ENCODE measurements at places on chromosomes 5 and 9.

GRCh38 chr9:120876842-120877240, at the start of gene PHF19:
PHF19 (minus strand) TSS chr9:120877188; CDS start chr9:120874741, 2,447 bp downstream.
- DNase-seq: no peak

GRCh38 chr9:98660541-98660940, 48.2 kb downstream of the GABBR2 start:
- no peak for DNase-seq

- DNase-seq: no peak
Observed at GRCh38 chr5:145925803-145926202, 10.6 kb upstream of the SH3RF2 start.

- DNase-seq: no peak
Observed at GRCh38 chr5:54739371-54739770, 221.8 kb downstream of the SNX18 start.

DNA sequence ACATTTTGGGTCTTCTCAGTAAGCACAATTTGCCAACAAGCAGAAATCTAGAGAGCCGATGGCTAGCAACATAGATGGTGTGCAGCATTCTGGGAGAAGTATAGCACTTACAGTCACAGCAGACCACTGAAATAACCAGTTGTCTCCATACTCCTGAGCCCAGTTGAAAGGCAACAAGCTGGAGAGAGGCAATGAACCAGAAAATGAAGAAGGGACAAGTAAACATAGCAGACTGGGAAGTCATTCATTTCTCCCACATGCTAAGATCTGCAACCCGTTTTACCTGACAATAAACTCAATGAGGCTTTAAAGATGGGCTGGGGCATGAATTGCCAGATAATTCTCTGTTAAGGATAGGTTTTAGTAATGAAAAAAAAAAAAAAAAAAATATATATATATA, 575.6 kb upstream of the GRAMD2B start:
- DNase-seq: no peak

- no peak for DNase-seq
Observed at GRCh38 chr9:23380821-23381220, 445.2 kb downstream of the ELAVL2 start.

GRCh38 chr5:114467729-114468128, 105.9 kb downstream of the KCNN2 start:
- DNase-seq: no peak

GRCh38 chr5:149314571-149315111, 30.7 kb upstream of the GRPEL2 start:
- DNase-seq: no peak

DNA sequence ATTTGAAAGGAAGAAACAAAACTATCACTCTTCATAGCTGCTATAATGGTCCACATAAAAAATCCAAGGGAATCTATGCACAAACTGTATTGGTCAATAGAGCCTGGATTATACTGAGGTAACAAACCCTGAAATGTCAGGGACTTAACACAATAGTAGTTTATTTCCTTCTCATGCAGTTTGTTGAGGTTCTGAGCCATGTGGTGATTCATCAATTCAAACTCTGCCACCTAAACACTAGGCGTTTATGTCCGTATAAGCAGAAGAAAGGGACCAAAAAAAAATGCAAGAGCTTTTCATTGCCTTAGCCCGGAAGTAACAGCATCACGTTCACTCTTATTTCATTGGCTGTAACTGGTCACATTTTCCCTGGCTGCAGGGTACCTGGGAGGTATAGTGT, 464.7 kb downstream of the ZSWIM6 start:
- DNase-seq: no peak

DNA sequence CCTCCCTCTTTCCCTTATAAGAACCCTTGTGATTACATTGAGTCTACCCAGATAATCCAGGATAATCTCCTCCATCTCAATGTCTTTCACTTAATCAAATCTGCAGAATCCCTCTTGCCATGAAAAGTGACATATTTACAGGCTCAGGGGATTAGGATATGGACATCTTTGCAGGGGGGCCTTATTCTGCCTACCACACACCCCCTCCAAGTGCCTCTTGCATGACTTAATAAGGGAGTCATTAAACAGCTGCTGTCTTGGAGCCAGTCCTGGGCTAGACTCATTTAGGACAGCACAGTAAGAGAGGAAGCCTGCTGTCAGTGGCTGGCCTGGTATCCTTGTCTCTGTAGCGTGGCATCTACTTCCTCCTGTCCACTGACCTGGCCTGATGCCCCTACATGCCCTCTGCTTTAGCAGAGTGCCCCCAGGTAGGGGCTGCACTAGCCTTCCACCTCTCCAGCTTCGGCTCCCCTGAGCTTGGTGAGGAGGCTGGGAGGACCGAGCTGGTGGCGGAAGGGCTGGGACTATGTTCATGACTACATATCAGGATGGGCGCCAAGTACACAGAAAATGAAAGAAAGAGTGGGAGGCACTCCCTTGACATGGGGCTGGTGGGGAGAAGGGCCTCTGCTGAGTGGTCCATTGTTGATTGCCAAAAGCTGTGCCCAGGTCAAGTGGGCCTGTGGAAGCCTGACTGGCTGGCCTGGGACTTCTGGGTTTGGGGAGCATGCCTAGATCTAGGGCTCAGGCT, 17.2 kb downstream of the ENHO start:
- DNase-seq: no peak

GRCh38 chr9:6827439-6828145, 69.8 kb downstream of the KDM4C start:
- DNase-seq: no peak

DNA sequence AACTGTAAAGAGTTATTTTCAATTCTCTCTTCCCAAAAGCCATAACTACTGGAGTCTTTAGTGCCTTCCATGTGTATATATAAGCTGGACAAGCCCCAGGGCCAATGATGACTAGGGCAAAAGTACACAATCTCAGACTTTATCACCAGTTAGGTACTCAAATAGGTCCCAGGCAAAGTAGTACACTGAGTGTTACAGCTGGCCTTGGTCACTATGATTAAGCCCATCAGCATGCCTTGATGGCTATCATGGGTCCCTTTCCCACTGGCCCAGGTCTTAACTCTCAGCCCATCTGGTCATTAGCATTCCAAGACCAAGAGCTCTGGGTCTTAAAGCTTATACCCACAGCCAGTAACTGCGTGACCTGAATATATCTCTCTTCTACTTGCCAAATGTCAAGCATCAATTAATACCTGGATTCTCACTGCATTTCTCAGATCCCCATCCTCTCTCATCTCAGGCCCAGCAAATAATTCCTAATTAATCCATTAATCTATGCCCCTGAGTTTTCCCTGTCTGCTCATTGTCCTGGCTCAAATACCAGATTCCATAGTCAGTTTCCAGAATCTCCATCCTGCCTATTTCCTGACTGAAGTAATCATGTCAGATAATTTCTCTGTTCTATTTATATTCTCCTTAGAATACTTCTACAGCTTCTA, 62.3 kb downstream of the NR6A1 start:
- no peak for DNase-seq

DNA sequence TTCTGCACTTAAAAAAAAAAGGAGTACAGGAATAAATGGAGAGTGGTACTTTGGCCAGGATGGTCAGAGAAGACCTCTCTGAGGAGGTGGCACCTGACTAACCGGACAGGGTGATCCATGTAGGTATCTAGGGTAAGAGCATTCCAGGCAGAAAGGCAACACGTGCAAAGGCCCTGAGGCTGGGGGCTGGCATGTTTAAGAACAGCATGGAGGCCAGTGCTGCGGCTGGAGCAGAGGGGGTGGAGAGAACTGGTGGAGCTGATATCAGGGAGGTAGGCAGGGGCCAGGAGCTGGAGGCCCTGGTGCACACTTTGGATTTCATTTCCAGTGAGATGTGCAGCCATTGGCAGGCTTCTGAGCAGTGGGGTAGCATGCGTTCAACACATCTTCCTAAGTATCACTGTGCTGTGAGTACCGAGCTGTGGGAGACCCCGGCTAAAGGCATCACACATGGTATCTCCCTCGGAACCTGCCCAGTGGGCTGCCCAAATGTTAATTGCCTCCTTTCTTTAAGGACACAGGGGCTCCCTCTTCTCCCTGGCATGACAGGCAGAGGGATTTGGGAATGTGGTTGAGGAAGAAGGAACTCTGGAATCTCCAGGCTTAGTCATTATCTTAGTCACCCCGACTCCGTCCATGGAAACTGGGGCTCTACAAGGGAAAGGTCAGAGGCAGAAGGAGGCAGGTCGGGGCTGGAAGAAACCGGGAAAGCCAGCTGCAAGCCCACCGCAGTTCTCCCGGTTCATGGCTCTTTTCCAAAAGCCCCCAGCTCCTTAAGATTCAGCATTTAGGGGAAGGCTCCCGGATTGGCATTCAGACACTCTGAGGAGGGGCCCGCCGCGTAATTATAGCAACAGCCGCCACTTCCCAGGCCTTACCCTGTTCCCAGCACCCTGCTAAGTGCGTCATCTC, 18.6 kb downstream of the SLC6A7 start:
- no peak for DNase-seq

DNA sequence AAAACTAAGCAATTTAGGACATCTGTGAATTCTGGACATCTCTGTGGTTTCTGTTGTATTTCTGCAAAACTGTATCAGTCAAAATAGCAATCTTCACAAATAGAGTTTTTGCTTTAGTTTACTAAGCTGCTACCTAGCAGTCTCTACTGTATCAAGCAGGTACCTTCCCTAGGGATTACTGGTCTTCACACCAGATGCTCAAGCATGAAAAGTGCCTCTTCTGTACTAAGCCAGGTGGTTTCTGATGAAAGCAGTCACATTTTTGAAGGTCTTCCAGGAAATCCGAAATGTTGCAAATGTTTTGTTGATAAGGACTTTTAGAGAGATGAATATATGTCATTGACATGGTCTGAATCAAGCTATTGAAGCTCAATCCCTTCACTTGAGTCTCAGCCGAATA, 540.0 kb downstream of the KCTD16 start:
- no peak for DNase-seq

- no peak for DNase-seq
Observed at GRCh38 chr5:19855453-19855852, 132.5 kb downstream of the CDH18 start.

DNA sequence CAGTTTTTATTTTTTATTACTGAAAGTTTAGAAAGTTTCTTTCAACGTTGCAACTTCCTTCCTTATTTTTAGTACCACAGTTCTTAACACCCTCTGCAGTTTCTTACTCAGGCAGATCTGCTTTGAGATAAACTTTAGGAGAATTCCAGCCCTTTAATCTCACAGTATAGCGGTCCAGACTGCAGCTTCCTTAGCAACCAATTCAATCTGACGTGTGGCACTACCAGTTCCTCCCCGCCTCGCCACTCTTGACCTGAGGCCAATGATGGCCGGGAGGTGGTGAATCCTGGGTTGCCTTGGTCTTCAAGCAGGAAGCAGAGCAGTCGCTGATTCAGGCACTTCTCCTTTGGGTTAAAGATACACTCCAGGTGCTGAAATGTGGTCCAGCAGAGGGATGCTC, 334.3 kb upstream of the TRPC7 start:
- DNase-seq: no peak

DNA sequence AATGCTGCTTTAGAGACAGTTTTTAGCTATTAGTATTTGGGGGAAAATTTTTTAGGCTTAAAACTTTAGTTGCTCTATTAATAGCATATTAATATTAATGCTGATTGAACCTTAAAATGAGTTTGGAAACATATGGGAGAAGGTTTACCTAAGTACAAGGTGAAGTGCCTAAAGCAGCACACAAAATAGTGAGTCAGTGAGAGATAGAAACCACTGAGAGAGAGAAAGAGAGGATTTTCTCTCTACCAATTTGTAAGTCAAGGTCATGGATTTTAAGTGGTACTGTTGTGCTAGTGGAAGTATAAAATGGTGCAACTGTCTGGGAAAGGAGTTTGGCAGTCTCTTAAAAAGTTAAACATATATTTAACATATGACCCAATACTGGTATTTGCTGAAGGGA, 64.9 kb downstream of the MARCHF3 start:
- DNase-seq: no peak

GRCh38 chr9:137222190-137223077, at the start of gene RNF208:
RNF208 (minus strand) TSS chr9:137222240; CDS start chr9:137221212, 1,028 bp downstream.
- DNase-seq: no peak

GRCh38 chr5:128196791-128197190, 113.2 kb downstream of the SLC12A2 start:
- DNase-seq: no peak

GRCh38 chr5:20660588-20660987, 672.6 kb upstream of the CDH18 start:
- no peak for DNase-seq

DNA sequence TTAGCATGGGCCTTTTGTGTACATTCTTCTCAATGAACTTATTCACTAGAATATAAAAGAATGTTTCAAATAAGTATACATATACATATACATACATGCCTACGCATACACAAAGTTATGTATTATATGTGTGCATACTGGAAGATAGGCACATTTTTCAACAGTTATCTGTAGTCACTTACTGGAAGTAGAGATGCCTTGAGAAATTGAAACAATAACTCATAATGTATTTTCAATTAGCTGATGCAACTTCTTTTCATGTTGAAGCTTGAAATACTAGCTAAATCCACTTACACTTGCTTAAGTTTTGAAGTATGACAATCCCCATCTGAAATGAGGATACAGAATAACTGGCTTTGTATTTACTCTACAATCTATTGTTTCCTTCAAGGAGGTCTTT, 469.0 kb upstream of the PTGER4 start:
- DNase-seq: no peak

DNA sequence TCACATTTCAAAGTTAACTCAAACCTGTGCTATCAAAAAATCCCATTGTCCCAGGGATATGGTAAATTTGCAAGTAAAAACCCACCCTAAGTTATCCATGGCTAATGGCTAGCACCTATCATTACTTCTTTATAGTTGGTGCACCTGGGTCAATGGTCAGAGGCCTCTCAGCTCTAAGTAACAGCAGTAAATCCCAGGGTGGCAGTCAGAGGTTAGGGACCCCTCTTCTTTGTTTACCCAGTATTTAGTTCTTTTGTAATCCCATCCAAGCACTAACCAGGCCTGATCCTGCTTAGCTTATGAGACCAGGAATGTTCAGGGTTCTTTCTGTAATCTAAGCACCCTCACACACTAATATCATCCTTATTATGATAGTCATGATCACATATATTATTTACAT, 52.1 kb upstream of the WWC1 start:
- no peak for DNase-seq

DNA sequence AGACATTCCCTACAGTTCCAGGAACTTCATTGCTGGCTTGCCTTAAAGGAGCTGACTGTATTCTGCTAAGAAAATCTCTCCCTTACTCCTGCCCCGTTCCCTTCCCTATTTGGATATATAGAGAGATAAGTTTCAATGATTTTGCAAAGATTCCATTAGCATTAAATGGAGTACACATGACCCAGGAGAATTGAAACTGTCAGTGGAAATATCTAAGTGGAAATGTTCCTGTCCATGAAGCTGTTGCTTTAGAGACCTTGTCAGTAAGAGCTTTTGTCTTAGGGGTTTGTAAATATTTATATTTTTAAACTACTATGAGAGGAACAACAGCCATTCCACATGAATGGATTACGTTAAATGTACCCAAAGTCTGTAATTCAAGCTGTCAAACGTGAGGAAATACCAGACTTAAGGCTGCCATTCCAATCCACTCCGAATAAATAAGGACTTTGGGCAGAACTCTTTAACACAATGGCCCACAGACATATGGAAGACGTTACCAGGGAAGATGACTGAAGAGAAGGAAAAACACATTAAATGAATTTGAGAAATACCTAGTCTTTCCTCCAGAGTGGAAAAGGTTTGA, 387.1 kb upstream of the PAPPA start:
- DNase-seq: no peak

GRCh38 chr5:123441408-123441807, 18.2 kb upstream of the CEP120 start:
- no peak for DNase-seq

All from omental fat pad (tissue), 4 donors.